Stimulated activated CD8-positive, alpha-beta memory T cell treated with anti-CD3 and anti-CD28 coated beads, Interleukin-4, amount 100 ng/mL, for 48 hours (primary cell): ENCODE measurements at places on chromosomes 16 and 17.

DNA sequence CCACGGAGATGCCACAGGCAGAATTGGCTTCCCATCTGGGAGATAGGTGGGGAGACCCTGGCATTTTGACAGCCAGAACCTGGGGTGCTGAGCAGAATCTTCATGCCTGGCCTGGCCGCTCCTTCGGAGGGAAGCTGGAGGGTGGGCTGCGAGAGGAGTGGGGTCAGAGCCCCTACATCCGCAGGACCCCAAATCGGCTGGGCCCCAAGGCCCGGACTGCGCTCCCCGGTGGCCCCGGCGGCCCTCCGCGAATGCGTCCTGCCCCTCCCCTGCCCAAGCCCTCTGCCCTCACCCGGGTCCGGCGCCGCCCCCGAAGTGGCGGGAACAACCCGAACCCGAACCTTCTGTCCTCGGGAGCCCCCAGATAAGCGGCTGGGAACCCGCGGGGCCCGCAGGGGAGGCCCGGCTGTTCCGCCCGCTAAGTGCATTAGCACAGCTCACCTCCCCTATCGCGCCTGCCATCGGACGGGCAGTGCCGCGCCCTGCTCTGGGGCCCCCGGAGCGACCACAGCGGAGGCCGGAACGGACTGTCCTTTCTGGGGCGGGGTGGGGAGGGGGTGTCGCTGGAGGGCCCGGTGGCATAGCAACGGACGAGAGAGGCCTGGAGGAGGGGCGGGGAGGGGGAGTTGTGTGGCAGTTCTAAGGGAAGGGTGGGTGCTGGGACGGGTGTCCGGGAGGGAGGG is 850 bp upstream of the PNMT start:
- DNase-seq = no peak

DNA sequence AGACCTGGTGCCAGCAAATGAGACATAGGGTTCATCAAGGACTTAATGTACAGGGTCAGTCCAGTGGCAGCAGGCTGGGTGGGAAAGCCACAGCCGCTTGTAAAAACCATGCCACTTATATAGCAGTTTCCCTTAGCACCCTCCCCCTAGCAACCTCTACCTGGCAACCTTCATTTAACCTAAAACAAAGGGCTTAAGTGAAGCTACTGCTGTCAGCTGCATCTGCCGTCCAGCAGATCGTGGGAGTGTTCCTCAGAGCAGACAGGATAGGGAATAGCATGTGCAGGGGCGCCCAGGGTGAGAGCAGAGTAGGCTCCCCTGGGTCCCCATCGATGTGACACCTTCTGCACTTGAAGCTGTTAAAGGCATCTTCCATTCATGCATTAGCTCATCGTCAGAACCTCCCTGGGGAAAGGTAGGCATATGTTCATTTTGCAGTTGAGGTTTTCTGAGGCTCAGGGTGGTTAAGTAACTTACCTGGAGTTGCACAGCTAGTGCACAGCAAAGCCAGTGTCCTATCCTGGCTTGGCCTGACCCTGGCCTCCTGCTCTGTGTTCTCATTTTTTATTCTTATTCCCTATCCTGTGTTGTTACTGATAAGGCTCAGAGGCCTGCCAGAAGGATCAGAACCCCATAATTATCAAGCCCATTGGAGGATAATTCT is 112.5 kb downstream of the SOCS1 start:
- DNase-seq = no peak

DNA sequence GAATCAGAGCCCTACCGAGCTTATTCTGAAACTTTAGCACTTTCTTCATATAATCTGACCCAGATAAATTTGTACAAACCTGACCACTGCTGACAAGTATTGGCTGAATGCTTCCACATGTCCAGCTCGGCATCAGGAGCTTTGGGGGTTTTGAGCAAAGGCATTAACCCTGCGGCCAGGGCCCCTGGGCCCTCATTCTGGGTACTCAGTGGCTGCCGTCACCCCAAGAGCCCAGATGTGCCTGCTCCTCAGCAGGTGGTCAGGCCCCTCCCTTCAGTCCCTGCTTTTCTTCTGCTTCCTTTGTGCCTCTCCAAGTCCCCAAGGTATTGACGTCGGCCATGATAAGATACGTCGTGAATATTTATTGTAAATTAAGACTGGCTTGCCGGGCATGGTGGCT is 47.3 kb upstream of the CHMP6 start:
- no peak for DNase-seq

DNA sequence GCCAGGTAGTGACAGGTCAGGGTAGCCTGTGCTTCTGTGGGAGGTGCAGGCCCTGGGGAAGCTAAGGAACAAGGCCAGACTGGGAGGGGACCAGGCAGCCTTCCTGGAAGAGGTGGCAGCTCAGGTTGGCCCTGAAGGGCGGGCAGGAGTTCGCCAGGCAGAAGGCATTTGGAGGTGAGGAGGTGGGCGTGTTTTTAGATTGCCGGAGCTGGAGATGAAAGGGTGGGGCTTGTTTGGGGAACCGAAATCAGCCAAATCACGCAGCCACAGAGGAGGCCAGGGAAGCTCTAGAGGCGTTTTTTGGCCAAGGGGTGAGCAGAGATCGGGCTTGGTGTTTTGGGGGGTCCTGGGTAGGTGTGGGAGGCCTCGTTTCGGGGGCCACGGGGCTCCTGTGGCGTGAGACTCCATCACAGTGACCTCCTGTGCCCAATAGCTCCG is 7.6 kb downstream of the ADCY7 start:
- DNase-seq = peak; percentile 64

- DNase-seq = no peak
Measured at GRCh38 chr17:57966875-57967274, 11.7 kb upstream of the CUEDC1 start.

DNA sequence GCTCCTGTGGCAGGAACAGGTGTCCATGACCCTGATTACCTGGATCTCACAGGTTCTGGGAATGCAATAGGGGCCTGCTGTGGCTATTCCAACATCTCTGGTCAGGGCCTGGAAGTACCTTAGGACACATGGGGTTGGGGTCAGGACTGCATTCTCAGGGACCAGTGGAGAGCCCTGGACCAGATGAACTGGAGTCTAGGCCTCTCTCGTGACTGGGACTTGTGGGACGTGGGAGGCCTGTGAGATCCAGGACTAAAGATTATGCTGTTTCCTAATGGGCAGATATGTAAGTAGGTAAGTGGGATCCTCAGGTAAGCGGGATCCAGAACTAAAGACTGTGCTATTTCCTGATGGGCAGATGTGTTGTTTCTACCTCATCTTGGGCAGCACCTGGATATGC is 16.2 kb upstream of the CD300A start:
- DNase-seq = no peak

GRCh38 chr16:23026784-23027362 is 122.4 kb downstream of the USP31 start:
- DNase-seq = no peak
